T1000 (cell line): ENCODE measurements at places on chromosomes 6 and 20.

- DNase-seq, result no peak
Observed at GRCh38 chr6:105781915-105782314, 304.2 kb upstream of the PRDM1 start.

DNA sequence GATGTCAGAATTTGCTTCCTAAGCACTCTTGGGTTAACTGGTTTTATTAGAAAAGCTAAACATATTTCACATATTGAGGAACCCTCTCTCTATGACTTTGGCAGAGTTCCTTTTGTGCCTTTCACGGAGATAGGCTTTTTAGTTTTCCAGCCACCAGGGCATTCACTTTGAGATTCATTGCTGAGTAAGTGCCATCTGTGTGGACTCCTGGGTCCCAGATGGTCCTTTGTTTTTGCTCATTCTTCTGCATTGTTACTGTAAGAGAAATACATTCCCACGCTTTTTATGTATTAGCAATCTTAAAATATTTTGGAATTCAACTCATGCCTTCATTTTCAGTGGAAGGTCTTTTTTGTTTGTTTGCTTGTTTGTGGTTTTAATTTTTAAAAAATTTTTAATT lies 76.3 kb upstream of the PHACTR2 start:
- DNase-seq, result no peak

DNA sequence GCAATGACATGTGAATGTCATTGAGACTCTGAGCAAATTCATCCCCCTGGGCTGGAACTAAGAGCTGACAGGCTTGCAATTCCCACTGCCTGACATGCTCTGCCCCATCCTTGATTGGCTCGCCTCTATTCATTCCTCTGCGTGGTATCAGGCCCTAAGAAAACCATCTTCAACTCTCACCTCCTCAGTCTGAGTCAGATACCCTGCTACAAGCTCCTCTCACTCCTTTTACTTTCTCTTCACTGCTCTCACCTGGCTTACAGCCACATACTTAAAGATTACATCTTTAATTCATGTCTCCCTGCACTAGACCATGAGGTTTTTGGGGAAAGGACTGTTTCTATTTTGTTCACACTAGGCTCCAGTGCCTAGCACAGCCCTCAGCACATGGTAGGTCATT lies 131.6 kb downstream of the KIF6 start:
- DNase-seq, result no peak

- DNase-seq, result no peak
Observed at GRCh38 chr20:49635166-49635565, 67.2 kb upstream of the PTGIS start.

- DNase-seq, result no peak
Observed at GRCh38 chr6:93323630-93324029, 95.7 kb downstream of the EPHA7 start.

- DNase-seq, result no peak
Observed at GRCh38 chr6:132511210-132511830, 1.6 kb downstream of the STX7 start.

GRCh38 chr6:133314947-133315346 lies 73.8 kb downstream of the EYA4 start:
- no peak for DNase-seq

DNA sequence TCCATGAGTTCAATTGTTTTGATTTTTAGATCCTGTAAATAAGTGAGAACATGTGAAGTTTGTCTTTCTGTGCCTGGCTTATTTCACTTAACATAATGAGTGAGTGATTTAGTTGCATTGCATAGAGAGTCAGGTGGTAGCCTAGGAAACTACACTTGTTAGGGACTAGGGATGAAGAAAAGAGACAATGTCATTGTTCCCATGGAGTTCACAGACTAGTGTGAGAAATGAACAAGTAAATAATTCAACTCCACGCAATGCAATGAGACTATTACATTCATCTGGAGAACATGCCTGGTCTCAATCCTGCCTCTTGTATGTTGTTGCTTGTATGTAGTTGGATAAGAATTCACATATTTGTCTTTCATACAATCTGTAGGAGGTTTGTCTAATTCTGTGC lies 76.3 kb upstream of the B3GAT2 start:
- no peak for DNase-seq

GRCh38 chr6:112639391-112639831 lies 292.3 kb downstream of the RFPL4B start:
- no peak for DNase-seq

GRCh38 chr6:99967052-99967451 lies 27.0 kb downstream of the MCHR2 start:
- DNase-seq, result no peak

DNA sequence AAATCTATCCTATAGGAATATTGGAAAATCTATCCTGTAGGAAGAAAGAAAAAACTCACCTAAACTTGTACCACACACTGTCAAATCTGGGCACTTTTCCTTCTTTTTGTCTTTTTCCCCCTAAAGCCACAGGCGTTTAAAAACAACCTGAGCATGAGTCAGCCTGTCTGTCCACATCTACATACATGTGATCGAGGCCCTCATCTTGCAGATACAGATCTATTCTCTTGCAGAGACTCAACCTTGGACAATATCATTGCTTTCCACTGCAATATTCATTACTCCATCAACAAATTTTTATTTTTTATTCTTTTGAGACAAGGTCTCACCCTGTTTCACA lies 95.9 kb upstream of the IYD start:
- no peak for DNase-seq

- DNase-seq, result no peak
Observed at GRCh38 chr6:167750956-167751358, 75.8 kb upstream of the AFDN start.

DNA sequence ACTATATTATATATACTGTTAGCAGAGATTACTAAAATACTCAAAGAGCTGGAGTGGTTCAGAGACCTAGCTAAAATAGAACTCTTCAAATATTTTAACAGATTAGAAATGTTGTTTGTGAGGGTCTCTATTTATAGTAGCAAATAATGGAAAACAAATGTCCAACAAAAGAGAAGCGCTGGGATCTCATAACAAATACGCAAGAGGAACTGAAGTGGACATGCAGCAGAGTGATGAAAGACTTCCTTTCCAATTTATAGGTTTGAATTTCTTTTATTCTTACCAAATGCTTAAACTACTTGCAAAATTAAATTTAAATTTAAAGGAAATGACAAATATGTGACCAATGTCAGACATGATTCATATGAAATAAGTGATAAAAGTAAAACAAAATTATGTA lies 49.9 kb downstream of the PIGU start:
- DNase-seq, result no peak

GRCh38 chr20:6122873-6123648 lies at the start of gene FERMT1:
Gene FERMT1, minus strand, starts transcription at chr20:6123030. Its CDS starts 3,476 bp downstream, at chr20:6119554.
- DNase-seq, result peak; percentile 72

GRCh38 chr20:2480381-2480780 lies 9.8 kb upstream of the SNRPB start:
- no peak for DNase-seq

DNA sequence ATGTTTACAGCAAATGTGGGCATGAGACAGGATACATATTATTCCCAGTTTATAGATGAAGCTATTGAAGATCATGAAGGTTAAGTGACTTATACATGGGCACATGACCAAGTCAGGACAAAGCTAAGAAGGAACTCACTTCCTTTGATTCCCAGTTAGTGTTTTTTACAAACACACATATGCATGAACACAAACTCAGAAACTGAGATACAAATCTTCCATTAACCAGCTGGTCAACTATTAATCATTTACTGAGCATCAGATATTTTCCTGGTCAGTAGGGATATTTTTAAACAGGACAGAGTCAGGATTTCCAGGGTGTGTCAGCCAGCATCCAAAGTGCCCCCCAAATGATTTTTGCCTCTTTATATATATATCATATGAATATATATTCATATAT lies 222.2 kb downstream of the OGFRL1 start:
- DNase-seq, result no peak

DNA sequence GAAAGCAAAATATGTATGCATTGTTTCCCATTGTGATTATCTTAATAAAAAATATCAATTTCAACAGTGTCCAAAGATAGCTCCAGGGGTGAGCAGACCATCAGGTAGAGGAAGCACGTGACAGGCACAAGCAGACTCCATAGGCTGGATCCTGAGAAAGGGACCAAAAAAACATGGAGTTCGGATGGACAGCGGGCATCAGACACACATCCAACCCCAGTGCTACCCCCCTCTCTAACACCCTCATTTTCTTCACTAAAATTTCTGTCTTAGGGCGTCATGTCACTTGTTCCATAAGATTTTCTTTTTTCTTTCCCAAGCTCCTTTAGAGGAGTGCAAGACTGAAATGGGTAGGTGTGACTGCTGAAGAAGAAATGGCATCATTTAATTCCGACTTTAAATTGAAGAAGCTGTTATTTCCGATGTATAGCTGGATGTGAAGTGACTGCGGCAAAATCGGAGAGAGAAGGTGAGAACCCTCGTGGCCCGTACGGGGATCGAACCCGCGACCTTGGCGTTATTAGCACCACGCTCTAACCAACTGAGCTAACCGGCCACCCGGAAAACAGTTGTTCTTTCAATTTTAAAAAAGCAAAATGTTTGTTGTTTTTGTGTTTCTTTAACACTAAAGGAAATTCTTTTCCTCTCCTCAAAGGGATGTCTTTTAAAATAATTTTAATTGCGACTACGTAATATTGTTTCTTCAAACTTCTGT lies 10.3 kb upstream of the PRSS16 start:
- DNase-seq, result no peak

- DNase-seq, result peak; percentile 80
Observed at GRCh38 chr6:31651602-31652191, 764 bp downstream of the BAG6 start.
